CD4-positive, CD25-positive, alpha-beta regulatory T cell (primary cell): ENCODE measurements at places on chromosomes 1 and 21.

GRCh38 chr1:178048426-178048825, 45.5 kb upstream of the RASAL2 start:
- no peak for DNase-seq

DNA sequence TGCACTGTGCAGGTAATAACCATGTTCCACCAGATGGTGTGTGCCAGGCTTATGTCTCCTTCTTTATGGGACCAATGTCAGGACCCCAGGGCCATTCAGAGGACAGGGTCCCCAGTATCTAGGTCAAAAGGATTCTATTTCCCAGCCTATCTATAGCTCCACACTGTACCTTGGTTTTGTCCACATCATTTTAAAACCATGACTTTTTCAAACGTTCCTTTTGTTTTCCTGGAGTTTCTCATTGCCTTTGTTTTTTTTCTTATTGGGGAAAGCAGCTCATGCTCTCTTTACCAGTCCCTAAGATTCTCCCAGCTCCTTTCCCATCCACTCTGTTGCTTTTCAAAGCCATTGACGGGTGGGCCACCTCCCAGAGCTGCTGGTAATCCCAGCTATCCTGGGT, 12.6 kb downstream of the PLCH2 start:
- no peak for DNase-seq

DNA sequence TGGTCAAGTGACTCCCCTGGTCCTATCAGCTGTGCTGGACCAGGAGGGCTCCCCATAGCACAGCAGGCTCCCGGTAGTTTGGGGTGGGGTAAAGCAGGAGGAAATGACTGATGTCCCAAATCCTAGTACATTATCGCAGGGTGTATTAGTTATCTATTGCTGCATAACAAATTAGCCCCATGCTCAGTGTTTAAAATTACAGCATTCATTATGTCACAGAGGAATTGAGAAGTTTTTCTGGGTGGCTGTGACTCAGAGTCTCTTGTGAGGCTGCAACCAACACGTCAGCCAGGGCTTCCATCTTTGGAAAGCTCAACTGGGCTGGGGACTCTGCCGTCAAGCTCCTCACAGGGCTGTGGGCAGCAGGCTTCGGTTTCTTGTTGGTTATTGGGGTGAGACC, 34.3 kb upstream of the LAPTM5 start:
- no peak for DNase-seq

DNA sequence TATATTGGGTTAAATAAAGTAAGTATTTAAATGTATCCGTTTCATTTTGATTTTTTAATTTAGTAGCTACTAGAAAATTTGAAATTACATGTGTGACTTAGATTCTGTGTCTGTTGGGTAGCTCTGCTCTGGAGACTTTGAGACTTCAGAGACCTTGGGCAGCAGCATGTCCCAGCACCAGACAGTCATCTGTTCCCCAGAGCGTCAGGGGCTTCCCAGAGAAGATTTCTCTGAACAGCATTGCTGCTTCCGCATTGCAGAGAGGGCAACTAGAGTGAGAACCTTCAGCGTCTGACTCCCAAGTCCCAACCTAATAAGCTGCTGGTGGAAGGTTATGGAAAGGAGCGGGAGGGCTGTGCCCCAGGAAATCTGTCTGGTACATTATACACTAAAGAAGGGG, 6.6 kb downstream of the LINGO4 start:
- no peak for DNase-seq

GRCh38 chr1:208552928-208553327, 308.7 kb upstream of the PLXNA2 start:
- no peak for DNase-seq

DNA sequence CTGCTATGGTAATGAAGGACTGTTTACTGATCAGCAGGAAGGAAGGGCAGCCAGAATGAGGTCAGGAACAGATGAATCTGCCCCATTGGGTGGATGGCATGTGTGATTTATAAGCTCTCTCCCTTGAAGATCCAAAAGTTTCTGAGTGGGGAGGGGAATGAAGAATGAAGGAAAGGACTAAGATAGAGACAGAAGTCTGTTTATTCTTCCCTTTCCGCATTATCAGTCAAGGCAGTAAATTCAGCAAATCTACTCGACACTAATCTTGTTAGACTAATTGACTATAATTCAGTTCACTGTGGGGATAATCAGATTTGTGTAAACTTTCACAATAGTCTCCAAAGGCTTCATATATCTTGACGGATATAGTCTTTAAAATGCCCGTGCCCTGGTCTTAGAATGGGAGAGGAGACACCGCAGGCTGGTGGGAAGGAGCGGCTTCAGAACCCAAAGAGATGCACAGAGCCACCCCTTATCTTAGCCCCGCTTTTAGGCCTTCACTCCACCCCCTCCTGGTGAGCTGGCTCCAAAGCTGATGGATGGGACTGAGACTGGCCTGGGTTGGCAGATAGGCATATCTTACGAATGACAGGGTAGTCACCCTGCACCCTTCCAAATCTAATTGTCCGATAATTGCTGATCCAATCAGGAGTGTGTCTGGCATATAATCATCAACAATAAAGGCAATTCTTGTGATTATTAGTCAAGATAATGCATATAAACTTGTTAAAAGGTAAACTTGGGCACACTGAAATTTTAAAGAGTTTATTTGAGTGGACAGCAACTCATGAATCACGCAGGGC, 76.0 kb upstream of the PPM1J start:
- DNase-seq = no peak

DNA sequence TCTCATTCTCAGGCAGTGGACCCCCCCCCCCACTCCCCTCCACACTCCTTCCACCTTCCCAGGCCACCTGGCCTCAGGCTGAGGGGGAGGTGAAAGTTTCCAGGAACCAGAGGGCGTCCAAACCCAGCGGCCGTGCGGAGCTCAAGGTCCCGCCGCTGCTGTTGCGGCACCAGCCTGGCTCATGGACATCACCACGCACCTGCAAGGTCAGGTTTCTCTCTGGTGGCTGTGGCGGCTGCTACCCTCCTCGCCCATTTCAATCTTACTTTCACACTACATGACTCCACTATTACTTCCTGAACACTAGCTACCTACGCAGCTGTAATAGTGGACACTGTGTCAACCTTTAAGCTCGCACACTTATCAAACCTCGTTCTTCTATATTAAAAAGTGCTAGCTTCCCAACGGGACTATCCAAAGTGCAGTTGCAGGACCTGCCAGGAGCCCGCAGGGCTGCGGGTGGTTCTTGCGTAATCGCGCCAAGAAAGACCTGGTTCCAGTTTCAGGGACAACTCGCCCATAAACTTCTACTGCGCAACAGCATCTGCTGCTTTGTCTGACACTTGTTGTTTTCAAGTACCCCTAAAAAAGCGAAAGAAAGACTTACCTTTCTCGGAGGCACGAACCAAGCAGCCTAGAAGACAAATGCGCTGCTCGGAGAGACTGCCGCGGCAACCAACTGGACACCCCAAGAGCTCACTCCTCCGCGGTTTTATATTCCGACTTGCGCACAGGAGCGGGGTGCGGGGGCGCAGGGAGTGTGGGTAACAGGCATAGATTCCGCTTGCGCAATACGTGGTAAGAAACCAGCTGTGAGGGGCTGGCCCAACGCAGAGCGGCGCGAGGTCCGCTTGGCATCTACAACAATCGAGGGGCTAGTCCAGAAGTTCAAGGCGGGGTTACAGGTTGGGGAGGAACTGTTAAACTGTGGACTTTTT, at the start of gene DIRAS3:
Gene DIRAS3 (minus strand): TSS at position 687 of the 938 bp plus-strand sequence. CDS start 3,330 bp downstream, outside the sequence.
- no peak for DNase-seq

DNA sequence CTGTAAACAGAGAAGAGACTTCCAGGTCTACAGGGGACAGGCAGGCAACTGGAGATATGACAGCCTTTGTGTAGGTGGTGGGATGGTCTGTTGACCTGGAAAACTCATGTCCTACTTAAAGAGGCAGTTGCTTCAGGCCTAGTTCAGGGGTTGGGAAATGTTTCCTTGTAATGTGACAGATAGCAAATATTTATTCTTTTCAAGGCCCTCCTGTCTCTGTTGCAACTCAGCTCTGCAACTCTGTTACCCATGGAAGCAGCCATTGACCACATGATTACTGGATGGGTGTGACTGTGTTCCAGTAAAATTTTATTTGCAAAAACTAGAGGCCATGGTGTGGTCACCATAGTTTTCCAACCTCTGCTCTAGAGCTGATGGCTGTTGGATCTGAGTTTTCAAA, 341.9 kb downstream of the PTBP2 start:
- DNase-seq = no peak

DNA sequence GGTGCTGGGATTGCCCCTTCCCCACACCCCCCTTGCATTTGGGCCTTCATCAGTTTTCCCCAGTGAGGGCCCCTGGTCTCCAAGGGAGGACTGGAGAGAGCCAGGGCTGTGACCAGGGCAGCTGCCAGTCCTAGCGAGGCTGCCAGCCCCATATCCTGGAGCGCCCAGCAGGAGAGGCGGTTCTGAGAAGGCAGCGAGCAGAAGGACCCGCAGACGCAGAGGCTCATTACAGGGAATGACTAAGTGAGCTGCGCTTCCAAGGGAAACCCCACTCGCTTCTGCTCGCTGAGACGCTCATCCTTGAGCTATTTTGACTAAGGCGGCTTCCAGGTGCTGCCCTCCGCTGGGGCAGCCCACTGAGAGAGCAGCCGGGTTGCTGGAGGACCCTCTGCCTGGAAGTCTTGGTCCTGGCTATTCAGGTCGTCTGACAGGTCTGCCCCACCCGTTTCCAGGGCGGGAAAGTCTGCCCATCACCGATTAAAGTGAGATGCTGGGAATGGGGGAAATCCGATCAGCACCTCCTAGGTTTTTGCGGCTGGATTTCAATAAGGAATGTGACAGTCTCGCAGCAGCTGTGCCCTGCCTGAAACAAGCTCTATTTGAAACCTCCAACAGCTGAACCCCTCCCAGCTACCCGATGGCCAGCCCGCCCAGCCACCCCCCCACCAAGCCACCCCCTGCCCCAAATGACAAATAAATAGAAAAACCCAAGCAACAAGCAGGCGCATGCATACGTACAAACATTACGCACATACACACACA, 2.8 kb downstream of the KCNN3 start:
- DNase-seq = no peak

GRCh38 chr1:224734261-224734935, 118.3 kb downstream of the CNIH3 start:
- no peak for DNase-seq

GRCh38 chr1:198679535-198680173, 40.8 kb downstream of the PTPRC start:
- DNase-seq = peak; percentile 36

DNA sequence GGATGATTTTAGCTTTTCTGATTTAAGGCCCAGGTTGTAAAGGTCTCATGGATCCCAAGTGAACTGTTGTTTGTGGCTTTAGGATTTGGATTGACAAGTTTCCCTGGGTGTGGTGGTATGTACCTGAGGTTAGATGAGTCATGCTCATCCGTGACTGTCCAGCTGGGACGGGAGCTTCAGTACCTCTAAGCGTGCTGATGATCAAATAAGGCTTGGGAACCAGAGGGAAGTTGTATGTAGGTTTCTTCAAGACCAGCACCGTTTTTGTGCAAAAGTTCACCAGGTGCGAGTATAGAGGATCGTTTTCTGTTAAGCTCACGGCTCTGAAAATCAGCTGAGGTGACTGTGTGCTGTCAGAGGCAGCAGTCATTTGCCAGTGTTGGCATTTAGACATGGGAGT, 19.8 kb downstream of the PLA2G2E start:
- no peak for DNase-seq

DNA sequence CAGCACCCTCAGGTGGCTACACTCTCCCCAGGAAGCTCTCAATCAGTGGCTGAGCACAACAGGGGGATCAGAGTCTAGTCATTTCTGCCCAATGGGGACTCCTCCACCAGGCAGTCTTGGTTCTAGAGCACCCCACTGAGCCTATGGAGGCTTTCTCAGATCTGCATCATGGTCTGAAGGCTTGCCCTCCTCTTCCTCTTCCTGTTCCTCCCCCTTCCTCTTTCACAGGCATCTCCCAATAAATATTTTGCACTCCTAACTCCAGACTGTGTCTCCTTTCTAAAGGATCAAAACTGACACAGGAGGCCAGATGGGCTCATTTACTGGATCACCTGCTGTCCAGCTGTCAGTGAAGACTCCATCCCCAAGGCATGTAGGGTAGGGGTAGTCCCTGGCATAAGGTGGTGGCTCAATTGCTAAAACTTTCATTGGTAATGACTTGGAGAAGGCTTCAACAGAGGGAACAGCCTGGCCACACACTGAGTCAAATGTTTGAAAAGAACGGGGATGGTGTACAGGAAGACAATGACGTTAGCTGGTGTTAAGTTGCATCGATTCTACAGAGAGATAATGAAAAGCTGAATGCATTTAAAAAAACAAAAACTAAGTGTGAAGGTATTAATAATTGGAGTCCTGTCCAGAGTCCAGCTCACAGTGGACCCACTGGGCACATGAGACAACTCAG, 84.2 kb upstream of the SLC2A1 start:
- DNase-seq = peak; percentile 15

DNA sequence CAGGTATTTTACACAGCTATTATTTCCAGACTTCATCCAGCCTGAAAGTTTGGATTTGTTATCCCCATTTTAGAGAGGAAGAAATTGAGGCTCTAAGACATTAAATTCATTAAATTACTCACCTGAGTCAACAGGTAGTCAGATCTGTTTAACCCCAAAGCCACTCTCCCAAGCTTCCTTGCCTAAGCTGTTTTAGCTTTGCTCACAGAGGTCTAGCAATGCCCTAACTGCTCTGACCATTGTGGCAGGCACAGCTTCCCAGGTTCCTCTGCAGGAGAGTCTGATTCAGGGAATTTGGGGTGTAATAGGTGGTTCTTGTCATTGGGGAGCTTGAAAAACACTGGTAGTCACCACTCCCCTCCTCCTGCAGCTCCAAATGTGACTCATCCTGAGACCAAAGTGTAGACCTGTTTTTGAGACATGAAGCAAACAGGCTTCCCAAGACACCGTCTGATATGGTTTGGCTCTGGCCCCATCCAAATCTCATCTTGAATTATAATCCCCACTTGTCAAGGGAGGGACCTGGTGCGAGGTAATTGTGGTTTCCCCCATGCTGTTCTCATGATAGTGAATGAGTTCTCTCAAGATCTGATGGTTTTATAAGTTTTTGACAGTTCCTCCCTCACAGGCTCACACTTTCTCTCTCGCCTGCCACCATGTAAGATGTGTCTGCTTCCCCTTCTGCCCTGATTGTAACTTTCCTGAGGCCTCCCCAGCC, 142.8 kb upstream of the DNAH14 start:
- no peak for DNase-seq

GRCh38 chr1:160104486-160104885, 6.1 kb upstream of the IGSF8 start:
- DNase-seq = no peak

- no peak for DNase-seq
Measured at GRCh38 chr1:96962751-96963211, 241.2 kb downstream of the PTBP2 start.

DNA sequence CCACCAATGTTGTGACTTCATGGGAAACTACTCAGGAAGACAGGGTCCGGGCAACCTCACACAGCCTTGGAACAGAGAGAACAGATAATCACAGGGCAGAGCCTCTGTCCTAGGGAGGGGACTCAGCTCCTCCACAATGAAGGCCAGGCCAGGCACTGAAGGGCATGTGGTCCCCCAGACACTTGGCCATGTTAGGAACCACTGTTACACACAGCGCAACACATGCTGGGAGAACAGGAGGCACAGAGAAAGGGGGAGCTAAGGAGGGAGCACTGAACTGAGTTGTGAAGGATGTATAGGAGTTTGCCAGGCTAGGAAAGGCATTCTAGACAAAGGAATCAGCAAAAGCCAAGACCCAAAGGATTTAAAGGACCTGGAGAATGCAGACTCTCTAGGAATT, 127.6 kb downstream of the DMRTB1 start:
- no peak for DNase-seq

- no peak for DNase-seq
Measured at GRCh38 chr21:16117851-16118590, 388.2 kb downstream of the USP25 start.
